ENCODE measurements at places on chromosomes 4 and X. TPM values are rescaled to one million over a fixed set of nuclear protein-coding genes. Genes with fewer than 3 reads are reported as not detected.
A peak's percentile ranks its signal among the peaks of the same experiment; 100 is the strongest.

The FRMPD4 gene
- 2.4 TPM for total RNA-seq

GRCh38 chr4:109432203-109432602 is 1.4 kb upstream of the SEC24B start:
- DNase-seq = no peak

DNA sequence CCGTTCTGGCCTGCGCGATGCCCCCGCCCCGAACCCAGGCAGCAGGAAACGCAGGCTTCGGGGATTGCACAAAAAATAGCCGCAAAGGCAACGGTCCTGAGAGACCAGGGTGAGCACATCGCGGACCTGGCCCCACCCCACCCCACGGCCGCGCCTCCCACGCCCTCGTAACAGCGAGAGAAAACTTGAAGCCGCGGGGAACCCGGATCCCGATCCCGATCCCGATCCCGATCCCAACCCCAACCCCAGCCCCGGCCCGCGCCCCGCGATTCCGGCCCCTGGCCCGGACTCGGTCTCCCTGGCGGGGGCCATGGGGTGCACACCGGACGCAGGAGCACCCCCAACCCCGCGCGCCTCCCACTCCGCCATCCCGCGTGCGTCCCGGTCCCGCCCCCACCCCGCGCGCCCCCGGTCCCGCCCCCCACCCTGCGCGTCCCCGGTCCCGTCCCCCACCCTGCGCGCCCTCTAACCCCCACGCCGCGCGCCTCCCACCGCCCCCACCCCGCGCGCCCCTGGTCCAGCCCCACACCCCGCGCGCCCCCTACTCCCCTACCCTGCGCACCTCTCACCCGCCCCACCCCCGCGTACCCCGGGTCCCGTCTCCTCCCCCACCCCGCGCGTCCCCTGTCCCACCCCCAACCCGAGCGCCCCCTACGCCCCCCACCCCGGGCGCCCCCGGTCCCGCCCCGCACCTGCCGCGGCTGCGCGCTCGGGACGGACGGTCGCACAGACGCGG is 29.0 kb downstream of the NOP14 start:
- DNase-seq = peak; percentile 51

DNA sequence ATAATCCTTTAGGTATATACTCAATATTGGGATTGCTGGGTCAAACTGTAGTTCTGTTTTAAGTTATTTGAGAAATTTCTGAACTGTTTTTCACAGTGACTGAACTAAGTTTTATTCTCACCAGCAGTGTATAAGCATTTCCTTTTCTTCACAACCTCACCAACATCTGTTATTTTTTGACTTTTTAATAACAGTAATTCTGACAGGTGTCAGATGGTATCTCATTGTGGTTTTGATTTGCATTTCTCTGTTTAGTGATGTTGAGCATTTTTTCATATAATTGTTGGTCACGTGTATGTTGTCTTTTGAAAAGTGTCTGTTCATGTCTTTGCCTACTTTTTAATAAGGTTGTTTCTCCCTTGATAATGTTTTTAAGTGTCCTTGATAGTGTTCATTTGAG is 112.6 kb downstream of the LINC00632 start:
- DNase-seq = no peak

The CCDC110 gene
- total RNA-seq = 5.4 TPM

The TEX11 gene
- total RNA-seq = 0.85 TPM

DNA sequence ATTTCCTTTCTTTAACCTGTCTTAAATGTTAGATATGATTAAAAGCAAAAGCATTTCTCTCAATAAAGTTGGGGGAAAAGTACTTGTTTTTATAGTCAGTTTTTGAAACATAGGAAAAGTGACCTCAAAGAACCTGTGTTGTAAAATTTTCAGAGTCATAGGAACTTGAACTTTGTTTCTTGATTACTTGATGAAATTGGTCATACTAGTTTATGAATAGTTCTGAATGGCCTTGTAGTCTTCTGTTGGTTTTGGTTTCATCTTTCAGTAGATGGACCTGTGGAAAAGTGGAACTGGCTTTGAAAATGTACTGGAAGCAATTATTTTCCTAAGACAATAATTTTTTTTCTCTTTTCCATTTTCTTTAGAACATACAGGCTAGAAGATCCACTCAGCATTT is 222.2 kb upstream of the NUDT6 start:
- DNase-seq = no peak

- peak; percentile 81 for DNase-seq
Observed at GRCh38 chr4:132642016-132642817, 506.9 kb upstream of the PCDH10 start.

The USP17L29 gene
- not detected for total RNA-seq

The PPP2R2C gene
- total RNA-seq = 7.6 TPM

DNA sequence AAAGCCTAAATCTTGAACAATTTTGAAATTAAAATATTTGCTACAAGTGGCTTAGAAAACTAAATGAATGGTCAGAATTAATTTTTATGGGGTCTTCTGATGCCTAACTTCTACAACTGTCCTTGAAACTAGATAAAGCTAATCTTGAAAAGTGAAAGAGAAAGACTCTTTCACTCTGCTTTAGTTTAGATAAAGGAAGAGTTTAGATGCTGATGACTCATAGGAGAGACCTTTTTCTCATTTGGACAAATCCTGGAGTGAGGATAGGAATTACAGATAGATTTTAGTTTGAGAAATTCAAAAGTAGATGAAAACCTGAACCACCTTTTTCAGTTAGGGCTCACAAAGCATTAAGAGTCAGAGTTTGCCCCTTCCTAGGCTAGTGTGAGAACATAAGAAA is 342.3 kb upstream of the GRID2 start:
- no peak for DNase-seq

GRCh38 chr4:68426516-68426915 is 20.7 kb upstream of the TMPRSS11E start:
- no peak for DNase-seq

The MAGEB17 gene
- 2.2 TPM for total RNA-seq

The DCLK2 gene
- total RNA-seq = 0.49 TPM

The UBQLN2 gene
- 35.7 TPM for total RNA-seq

GRCh38 chr4:151961456-151961855 is 200.6 kb upstream of the GATB start:
- DNase-seq = no peak

DNA sequence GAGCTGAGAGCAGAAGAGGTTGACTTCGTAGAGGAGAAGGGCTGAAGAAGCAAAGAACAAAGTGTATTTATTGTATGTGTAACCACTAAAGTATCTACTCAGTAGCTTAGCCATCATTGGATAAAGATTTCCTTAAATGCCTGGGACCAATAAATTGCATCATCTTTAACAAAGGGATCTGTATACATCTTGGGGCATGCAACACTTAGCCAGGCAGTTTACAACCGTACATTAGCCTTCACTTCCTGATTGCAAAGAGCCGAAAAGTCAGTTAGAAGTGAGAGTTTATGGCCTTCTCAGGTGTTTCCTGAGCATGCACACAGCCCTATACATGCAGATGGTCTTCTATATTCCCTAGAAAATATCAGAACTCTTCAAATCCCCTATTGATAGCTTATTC is 68.0 kb upstream of the MAGED1 start:
- no peak for DNase-seq

The ASMTL gene
- total RNA-seq = 53.7 TPM

- no peak for DNase-seq
Observed at GRCh38 chrX:63664741-63665140, 120.3 kb downstream of the ARHGEF9 start.

- peak; percentile 7 for DNase-seq
Observed at GRCh38 chrX:153381684-153382532, 19.2 kb downstream of the PNMA6E start.

GRCh38 chr4:123346951-123347350 is 49.6 kb upstream of the SPRY1 start:
- no peak for DNase-seq

- no peak for DNase-seq
Observed at GRCh38 chrX:14934423-14934822, 61.2 kb downstream of the MOSPD2 start.

DNA sequence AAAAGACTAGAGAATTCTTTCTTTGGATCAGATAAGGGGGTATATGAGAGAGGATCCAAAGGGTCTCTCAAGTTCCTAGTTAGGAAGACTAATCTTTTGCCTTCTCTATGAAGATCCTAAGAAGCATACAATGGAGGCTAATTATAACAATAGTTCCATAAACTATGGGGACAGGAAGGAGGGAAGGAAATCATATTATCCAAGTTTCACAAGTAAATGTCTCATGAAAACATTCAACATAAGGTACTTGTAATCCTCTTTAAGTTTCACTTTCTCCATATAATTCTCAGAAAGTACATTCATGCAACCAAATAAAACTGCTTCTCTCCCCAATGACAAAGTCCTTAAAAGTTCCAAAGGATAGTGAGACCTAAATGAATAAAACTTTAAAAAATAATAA is 27.1 kb downstream of the STX18 start:
- DNase-seq = no peak
